Effector CD8-positive, alpha-beta T cell (primary cell): ENCODE measurements at places on chromosomes 5 and 9.

DNA sequence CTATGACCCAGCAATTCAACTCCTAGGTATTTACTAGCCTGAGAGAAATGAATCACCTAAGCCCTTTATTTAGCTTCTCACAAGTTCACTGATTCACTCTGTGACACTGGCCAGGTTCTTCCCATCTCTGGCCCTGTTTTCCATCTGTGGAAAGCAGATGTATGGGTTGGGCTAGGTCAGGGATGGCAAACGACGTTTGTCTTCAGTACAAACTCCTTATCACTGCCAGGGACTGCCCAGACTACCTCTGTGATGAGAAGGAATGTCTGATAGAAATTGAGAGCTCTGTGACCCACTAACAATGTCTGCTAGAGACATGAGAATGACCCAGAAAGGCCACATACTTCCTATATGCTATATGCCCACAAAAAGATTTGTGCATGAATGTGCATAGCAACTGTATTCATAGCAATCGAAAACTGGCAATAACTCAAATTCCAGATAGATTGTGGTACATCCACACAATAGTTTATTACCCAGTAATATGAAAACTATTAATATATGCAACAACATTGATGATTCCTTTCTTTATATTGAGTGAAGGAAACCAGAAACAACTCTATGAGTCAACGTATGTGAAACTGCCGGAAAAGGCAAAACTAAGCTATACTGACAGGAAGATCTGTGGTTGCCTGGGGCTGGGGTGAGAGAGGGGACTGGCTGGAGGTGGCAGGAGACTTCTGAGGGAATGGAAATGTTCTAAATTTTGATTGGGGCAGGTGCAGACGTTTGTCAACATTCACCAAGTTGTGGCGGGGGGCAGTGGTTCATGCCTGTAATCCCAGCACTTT, 32.0 kb upstream of the ADAM19 start:
- no peak for DNase-seq

GRCh38 chr9:122322553-122322952, 48.3 kb upstream of the PTGS1 start:
- DNase-seq = no peak

- DNase-seq = no peak
These were observed 152.8 kb downstream of the OLFM1 start for GRCh38 chr9:135240222-135240621.

DNA sequence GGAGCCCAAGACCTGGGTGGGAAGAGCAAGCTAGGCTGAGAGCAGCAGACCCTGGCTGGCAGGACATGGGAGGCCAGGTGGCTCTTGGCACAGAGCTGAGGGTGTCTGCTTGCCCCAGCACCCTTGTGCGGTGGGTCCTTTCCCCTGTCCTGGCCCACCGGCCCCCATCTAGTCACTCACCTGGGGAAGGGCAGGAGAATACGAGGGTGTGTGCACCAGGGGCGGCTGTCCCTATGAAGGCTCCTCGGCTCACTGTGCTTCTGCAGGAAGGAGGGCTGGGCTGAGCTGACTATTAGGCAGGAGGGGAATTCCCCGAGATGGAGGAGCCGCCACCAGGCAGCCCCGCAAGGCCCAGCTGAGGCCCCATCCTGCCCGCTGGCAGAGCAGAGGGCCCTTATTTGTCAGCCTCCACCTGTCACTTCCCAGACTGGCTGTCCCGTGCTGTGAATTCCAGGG, 6.1 kb upstream of the TNIP1 start:
- DNase-seq = no peak

- DNase-seq = no peak
These were observed 1.5 kb downstream of the CCNO start for GRCh38 chr5:55231919-55232270.

- no peak for DNase-seq
These were observed 370.7 kb downstream of the ZSWIM6 start for GRCh38 chr5:61702784-61703183.

DNA sequence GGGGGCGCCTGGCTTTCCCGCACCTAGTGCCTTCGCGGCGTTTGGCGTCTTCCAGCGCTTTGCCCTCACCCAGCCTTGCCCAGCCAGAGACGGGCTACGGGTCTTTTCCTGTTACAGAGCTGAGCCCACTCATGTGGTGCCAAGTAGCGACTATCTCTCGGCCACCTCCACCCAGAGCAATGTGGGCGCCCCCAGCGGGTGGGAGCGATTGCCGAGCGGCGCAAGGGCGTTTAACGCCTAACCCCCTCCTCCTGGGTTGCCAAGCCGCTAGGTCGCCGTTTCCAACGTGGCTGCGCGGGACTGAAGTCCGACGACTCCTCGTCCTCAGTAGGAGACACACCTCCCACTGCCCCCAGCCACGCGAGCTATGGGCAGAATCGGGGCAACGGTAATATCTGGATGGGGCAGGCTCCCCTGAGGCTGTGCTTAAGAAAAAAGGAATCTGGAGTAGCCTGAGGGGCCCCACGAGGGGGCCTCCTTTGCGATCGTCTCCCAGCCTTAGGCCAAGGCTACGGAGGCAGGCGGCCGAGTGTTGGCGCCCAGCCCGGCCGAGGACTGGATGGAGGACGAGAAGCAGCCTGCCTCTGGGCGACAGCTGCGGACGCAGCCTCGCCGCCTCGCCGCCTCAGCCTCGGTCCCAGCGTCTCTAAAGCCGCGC, 5.8 kb downstream of the TLX3 start:
- DNase-seq = no peak

GRCh38 chr5:53890490-53890889, 330.1 kb downstream of the NDUFS4 start:
- DNase-seq = no peak

DNA sequence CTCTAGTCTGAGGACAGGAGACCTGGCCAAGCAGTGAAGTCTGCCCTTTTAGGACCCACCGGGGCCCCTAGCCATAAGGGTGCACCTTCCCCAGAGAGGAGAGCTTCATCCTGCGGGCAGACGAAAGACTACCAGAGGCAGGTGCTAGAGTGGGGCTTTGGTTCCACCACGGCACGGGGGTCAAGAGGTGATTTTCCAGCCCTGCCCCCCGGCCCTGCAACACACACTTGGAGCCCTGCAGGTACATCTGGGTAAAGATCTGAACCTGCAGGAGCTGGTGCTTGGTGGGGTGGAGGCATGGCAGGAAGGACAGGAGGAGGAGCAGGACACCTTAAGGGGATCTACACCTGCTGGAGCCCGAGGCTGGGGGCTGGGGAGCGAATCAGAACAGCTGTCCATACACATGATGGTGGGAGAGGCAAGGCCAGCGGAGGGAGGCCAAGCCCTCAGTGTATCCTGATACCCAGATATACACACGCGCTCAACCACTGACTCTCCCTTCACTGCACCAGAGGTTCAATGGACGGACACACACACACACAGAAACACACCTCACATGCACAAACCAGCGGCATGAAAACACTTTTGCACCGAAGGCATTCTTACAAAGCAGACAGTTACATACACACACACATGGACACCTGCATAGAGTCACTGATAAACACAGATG, 98.4 kb upstream of the MVB12B start:
- no peak for DNase-seq

DNA sequence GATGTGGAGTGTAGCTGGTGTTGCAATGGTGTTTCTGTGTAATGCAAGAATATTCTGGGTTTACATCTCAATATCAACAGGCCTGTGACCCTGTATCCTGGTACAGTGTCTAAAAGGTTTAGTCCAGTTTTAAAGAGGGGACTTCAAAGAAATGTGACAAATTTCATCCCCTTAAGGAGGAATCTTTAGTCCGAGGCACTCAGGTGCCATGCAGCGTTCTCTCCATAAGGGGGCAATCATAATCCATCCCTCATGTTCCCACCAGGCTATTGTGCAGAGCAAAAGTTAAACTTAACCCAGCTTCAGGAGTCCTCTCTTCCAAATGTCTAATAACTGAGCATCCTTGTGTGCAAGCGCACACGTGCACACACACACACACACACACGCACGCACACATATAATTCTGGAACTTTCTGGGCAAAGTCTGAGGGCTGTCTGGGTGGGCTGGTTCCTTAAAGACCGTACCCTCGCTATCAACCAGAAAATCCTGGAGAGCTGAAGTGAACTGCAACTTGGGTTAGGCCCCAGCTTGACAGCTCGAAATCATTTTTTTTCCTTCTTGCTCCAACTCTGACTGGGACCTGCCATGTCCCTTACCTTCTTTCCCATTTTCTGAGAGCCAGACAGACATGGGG, 46.0 kb downstream of the CRB2 start:
- DNase-seq = no peak

- DNase-seq = no peak
These were observed 194.4 kb upstream of the TLE4 start for GRCh38 chr9:79377339-79377855.

GRCh38 chr5:10914741-10915480, 153.9 kb upstream of the DAP start:
- no peak for DNase-seq

DNA sequence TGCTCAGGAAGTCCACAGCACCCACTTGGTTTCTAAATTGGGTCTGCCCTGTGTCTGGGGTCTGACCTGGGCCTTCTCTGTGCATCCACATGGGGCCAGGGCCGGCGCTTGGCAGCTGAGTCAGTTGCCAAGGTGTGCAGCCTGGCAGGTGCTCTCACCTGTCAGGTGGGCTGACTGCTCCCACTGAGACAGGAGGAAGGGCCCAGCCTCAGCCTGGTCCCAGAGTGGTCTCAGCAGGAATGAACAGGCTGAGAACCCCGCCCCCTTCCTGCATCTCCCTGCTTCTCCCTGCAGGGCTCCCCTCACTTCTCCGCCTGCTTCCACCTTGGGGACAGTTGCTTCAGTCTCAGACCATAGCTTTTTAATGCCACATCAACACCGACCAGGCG, 60.5 kb downstream of the BARX1 start:
- no peak for DNase-seq

GRCh38 chr5:124310453-124310852, 436.0 kb downstream of the ZNF608 start:
- DNase-seq = no peak

GRCh38 chr9:125089331-125089730, 54.0 kb downstream of the SCAI start:
- DNase-seq = no peak

- DNase-seq = no peak
These were observed 23.5 kb downstream of the SPTAN1 start for GRCh38 chr9:128575916-128576315.

GRCh38 chr5:138011991-138012390, 20.9 kb downstream of the FAM13B start:
- DNase-seq = no peak

DNA sequence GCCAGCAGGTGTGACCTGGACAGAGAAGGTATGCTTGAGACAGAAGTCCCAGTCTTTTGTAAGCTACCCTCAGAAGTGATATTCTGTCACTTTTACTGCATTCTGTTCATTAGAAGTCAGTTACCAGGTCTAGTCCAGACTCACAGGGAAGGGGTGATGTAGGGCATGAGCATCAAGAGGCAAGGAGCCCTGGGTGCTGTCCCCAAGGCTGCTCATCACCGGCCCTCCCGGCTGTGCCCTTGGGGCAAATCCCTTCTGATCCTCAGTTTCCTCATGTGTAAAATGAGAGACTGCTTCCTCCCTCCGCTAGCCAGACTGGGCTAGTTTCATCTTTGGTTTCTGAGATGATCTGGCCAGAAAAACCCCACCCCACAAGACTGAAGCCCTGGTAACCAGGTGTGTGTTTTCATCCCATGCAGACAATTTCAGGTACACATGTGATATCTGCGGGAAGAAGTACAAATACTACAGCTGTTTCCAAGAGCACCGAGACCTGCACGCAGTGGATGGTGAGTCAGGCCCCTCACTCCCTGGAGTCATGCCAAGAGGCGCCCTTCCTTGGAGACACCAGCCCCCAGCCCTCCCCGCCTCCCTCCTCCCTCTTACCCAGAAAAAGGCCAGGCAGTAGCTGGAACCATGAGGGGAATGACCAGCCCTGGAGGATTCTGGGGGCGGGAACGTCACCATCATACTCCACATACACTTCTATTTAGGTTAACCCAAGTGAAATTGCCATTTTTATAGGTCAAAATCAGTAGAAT, 71.0 kb downstream of the AMBP start:
- no peak for DNase-seq

GRCh38 chr9:134346151-134346550, 19.9 kb downstream of the RXRA start:
- DNase-seq = no peak

GRCh38 chr5:80071510-80072021, 36.4 kb downstream of the THBS4 start:
- DNase-seq = no peak

GRCh38 chr5:173829826-173830225, 58.3 kb upstream of the CPEB4 start:
- no peak for DNase-seq

DNA sequence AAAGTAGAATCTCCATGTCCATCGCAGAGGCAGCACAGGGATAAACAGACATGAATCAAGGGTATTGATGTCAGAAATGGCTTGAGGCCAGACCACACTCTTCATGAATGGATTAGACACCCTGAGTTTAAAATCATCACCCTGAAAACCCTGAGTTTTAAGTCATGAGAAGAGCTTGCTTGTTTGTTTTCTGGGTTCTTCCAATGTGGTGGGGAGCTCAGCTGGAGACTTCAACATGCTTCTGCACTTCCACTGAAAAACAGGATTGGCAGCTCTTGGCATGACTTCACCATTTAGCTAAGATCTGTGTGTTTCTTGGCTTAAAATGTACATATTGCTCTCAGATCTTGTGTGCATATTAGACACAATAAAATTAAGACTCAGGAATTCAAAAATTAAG, 9.8 kb downstream of the GCNT4 start:
- DNase-seq = no peak

DNA sequence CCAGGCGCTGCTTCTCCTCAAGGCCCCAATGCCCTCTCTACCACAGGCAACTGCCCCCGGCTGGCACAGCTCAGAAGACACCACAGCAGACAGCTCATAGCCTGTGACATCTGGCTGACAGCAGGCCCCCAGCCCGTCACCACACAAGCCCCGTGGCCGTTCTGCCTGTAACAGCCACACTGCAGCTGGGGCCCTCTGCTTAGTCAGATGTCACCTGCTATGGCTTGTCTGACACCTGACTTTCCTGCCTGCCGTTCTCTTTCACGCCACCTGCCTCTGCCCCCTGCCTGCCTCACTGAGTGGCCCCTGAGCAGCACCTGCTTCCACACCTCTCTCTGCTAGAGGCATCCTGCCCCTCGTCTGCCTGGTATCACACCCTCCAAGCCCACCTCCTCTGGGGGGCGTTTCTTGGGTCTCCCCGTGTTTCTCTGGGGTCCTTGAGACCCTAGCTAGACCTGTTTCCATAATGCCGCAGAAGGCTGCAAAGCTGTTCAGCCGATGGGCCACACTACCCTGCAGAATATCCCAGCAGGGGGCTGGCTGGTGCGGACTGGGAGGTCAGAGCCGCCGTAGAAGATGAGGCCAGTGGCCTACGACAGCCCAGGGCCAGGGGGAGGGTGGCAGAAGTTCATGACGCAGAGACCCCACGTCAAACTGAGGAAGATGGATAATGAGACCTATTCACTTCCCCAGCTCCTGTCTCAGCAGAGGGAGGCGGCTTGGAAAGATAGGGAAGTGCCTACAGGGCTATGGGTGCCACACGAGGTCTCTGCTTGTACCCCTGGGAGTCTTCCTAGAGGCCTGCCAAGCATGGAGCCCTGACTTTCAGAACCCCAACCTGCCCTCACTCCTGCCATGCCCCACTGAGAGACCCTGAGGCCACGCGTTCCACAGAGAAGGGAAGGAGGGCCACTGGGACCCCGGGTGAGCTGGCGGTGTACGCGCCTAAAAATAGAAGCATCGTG, 95.1 kb downstream of the ZNF354C start:
- no peak for DNase-seq

- no peak for DNase-seq
These were observed 147.1 kb downstream of the IRX1 start for GRCh38 chr5:3742750-3743149.

GRCh38 chr9:9615086-9615485, 997.7 kb downstream of the PTPRD start:
- DNase-seq = no peak
